Activated CD4-positive, alpha-beta T cell treated with anti-CD3 and anti-CD28 coated beads, Interleukin-2, amount 10 ng/mL, durations not matched to agents 7 days and 5 days (primary cell): ENCODE measurements at places on chromosomes 4 and X. TPM values are rescaled to one million over a fixed set of nuclear protein-coding genes. Genes with fewer than 3 reads are reported as not detected.

The SLC2A9 gene
- total RNA-seq, result 1.5 TPM

The CYBB gene
- total RNA-seq, result not detected

The MAP7D2 gene
- total RNA-seq, result 0.21 TPM

The RTL9 gene
- not detected for total RNA-seq
